ENCODE measurements at places on chromosomes 4 and X.

DNA sequence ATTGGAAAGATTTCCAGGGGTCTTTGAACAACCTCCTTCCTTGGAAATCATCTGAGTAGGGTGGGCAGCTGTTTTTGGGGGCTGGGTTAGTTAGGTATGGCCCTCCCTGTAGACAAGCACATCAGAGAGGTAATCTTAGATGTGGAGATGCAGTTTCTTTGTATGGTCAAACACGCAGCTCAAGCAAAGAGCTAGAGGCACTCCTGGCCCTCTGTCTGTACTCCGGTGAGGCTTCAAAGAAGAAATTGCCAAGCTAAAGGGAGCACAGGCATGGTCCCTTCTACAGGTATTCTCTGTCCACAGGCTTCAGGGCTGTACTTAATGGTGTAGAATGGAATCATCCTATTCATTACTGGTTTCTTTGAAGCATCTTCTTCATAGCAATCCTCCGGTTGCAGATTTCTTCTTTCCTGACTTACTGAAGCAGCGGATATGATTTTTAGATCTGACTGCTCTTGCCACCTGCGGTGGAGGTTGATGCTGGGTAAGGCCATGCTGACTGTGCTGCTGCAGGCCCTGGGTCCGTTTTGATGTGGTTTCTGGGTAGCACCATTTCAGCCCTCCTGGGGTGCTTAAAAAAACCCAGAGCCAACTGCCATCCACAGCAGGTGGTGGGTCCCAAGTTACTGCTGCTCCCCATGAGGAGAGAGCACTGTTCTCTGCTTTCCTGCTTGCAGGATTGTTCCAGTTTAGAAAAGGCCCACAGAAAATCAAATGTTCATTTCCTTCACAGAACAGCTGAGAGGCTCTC lies 318.9 kb upstream of the GATB start:
- peak; percentile 81 for DNase-seq

DNA sequence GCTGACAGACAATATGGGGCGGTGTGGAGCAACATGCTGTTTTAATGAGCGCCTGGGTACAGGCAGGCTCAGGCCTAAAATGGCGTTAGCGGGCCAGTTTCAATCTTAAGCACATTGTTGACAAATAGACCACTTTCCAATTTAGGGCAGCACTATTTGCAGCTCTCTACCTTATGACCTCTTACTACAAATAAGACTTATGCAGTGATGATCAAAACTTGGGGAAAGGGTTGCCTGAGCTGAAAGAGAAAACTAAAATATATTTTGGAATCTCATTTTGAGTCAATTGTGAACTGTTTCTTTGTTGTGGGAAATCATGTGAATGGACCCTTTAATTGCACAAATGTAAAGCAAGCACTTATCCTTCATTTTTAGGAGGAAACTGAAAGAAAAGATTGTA lies 25.5 kb upstream of the GPAT3 start:
- no peak for DNase-seq

DNA sequence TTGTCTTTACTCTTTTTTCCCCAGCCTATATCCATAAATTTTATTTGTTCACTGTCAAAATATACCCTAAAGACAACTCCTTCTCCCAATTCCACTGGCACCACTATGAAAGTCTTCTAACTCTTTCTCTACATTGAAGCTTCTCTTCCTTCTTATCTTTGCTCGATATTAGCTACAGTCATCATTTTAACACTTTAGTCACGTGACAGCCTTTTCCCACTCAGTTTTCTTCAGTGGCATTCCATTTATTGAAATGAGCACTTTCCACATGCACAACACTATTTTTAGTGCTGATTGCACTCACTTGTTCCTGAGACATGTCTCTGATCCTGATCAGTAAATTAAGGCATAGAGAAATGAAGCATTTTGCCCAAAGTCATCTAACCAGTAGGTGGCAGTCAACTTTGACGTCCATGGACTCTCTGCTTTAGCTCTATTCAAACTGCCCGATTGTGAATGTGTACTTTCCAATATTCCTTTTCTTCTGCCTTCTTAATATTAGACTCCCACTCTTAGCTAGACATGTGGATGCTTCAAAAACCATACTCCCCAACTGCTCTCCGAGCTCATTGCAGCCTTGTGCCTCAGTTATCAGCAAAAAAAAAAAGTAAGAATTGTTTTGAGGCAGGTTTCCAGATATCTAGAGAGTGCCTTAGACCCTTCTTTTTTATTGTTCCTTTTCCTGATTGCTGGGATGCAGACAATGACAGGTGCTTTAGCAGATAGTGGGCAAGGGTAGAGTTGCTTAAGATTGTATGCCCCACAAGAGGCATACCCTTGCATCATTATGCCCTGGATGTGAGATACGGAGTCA lies 394.4 kb upstream of the ADGRL3 start:
- DNase-seq = no peak

GRCh38 chr4:173091958-173092357 lies 76.7 kb upstream of the GALNT7 start:
- DNase-seq = no peak

GRCh38 chr4:41232406-41232805 lies 18.1 kb upstream of the APBB2 start:
- no peak for DNase-seq

DNA sequence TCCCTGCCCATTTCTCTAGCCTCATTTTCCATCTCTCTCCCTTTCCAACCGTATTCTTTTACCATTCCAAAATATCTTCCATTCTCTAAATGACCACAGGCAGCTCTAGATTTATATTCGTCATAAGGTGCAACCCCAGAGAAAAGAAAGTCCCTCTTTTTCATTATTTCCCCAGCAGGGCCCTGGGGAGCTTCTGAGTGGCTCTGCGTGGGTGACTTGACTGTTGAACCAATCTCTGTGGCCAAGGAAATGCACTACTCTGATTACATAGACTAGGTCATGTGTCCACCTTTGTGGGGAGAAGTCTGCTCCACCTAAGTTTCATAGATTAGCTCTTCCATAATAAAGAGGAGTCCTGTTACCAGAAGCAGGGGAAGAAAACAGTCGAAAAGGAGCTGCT lies 51.4 kb downstream of the ATOH1 start:
- no peak for DNase-seq

DNA sequence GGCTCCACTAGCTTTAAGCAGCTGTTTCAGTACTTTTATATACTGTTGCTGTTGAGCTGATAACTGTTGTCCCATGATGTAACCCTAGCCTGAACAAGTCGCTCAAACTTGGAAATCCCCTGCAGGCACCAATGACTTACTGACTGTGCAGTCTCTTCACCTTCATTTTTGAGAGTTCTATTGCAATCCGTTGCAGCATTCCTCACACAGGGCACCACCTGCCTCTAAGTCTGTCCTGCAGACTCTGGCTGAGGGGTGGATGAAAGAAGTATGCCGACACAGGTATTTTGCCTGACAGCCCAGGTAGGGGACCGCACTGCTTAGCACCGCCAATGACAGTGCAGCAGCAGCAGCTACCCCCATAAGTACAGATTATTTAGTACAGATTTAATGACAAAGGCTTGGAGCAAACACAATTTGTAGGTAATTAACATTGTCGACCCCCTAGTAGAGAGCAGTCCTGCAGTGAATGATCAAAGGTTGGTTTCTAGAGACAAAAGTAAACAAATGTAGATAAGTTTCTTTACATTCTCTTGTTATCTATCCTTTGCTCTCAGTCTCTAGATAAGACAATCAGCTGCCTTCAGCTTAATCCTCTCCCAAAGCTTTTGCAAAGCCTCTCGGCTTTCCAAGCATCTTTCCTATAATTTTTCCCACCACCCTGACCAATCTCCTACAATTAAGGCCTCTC lies 205.0 kb downstream of the PABPC4L start:
- DNase-seq = no peak

DNA sequence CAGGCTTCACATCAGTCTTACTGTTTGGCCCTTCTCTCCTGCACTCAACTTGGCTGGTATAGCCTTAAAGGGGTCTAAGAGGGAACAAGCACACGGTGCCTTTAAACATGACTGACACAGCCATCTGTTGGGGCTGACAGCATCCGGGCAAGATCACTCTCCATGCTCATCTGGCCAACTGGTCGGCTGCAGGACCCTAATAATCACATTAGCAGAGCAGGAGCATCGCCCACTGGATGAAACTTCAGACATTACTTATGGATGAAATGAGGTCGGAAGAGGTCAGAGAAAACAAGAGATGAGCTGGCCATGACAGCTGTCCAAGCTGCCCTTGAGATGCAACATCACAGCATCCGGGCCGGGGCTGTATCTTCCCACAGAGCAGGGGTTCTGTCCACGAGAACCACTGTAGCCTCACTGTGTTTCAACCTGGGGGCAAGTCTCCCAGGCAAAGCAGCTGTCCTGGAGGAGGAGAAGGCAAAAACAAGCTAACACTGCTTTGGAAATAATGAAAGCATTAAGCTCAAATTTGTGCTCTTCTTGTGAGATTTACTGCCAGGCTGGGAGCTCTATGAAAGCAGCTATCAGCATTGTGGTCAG lies 94.4 kb upstream of the TTC29 start:
- DNase-seq = no peak

GRCh38 chr4:141388481-141388880 lies 167.8 kb downstream of the ZNF330 start:
- DNase-seq = no peak

- DNase-seq = no peak
These were observed 30.4 kb upstream of the RPL34 start for GRCh38 chr4:108589961-108590360.

- no peak for DNase-seq
These were observed 25.8 kb downstream of the RTL9 start for GRCh38 chrX:110384490-110384889.

GRCh38 chr4:81314897-81315470 lies 100.0 kb upstream of the PRKG2 start:
- no peak for DNase-seq

DNA sequence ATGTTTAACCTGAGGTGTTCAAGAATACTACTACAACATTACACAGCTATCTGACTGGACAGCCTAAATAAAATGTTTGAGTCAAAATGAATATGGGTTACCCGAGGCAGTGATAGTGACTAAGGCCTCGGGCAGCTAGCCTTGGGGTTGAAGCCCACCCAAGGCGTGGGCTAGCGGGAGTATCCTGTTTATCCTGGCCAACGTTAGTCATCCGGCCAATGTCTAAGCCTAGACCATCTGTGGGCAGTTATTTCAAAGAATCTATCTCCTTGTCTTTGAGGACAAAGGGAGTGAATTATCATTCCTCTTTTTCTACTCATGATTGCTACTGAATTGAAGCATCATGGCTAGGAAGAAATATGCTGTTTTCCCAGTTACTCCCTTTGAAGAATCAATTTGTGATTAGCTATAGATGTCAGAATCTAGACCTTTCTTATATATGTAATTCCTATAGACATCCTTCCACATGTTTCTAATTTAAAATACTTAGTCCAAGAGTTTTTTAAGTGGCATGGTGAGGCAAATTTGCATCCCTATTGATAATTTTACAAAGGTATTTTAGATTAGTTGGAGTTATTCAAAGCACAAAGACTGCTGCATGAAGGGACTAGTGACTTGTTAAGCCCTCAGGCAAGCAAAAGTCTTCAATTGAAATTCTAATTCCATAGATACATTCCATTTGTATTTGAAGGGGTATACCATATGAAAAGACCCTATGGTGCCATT lies 6.0 kb upstream of the PDGFC start:
- no peak for DNase-seq

GRCh38 chr4:107376293-107376692 lies 340.2 kb upstream of the DKK2 start:
- DNase-seq = no peak

GRCh38 chr4:7772711-7773385 lies 166.8 kb downstream of the AFAP1 start:
- DNase-seq = no peak

GRCh38 chr4:2621419-2621818 lies 85.0 kb downstream of the FAM193A start:
- DNase-seq = no peak

DNA sequence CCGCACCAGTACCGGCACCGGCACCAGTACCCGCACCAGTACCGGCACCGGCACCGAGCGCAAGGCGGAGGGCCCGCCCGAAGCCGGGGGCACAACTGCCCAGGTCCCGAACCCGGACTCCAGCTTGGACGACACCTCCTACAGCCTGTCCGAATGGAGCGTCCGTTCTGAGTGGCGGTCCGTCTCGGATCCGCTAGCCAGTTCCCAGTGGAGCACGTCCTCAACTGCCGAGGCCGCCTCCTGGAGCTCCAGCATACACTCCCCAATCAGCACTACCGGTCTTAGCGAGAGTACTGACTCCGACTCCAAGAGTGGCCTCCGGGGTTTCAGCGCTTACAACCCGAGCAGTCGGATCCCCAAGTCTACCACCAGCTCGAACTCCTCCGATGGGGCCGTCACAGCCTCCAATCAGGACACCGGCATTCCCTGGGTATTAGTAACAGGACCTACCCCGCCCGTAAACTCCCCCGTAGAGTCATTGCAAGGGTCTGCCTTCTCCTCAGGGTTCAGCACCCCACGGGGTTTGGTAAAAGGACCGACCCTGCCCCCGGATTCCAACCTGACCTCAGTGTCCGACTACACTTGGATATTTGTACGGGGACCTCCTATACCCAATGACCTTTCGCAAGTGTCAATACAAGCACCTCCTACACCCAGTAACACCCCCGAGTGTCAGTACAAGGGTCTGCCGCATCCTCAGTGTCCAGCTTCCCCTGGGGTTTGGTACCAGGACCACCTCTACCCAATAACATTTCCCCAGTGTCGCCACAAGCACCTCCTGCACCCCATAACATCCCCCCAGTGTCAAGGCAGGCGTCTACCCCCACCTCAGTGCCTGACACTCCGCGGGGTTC lies 721 bp upstream of the MAOA start:
- peak; percentile 26 for DNase-seq

- DNase-seq = no peak
These were observed 236.9 kb downstream of the SHOX start for GRCh38 chrX:867502-867901.

All from CD4-positive, alpha-beta T cell treated with Interleukin-17A for 4 hours (primary cell).